ENCODE measurements at places on chromosomes 5 and 9.

GRCh38 chr9:80320480-80320879, 748.7 kb downstream of the TLE4 start:
- DNase-seq = no peak

GRCh38 chr5:80822640-80823039, 137.5 kb upstream of the RASGRF2 start:
- DNase-seq = no peak

DNA sequence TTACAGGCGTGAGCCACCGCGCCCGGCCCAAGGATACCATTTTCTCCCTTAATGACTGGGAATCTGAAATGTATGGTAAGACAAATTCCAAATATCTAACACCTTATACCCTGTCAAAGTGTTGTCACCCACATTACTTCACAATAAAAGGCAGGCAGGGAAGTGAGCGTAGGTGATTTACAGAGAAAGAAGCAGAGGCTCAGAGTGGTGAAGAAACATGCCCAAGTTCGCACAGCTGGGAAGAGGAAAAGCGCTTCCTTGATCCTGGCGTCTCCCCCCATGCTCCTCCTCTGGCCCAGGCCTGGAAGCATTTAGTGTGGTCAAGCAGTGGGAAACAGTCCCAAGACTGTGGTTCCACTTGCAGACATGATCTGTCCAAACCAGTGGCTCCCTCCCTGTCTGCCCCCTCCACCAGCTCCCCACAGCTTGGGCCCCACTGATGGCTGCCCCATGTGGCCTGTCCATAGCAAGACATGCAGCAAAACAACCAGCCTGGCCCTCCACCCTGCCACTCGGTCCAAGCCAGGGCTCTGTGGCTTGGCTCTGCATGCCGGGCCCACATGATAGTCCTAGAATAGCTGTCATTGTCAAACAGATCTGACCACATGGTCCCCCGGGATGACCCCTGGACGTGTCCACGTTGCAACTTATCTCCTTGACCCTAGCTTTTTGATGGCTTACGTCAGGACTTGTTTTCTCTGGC, 107.2 kb downstream of the TTLL11 start:
- DNase-seq = no peak

DNA sequence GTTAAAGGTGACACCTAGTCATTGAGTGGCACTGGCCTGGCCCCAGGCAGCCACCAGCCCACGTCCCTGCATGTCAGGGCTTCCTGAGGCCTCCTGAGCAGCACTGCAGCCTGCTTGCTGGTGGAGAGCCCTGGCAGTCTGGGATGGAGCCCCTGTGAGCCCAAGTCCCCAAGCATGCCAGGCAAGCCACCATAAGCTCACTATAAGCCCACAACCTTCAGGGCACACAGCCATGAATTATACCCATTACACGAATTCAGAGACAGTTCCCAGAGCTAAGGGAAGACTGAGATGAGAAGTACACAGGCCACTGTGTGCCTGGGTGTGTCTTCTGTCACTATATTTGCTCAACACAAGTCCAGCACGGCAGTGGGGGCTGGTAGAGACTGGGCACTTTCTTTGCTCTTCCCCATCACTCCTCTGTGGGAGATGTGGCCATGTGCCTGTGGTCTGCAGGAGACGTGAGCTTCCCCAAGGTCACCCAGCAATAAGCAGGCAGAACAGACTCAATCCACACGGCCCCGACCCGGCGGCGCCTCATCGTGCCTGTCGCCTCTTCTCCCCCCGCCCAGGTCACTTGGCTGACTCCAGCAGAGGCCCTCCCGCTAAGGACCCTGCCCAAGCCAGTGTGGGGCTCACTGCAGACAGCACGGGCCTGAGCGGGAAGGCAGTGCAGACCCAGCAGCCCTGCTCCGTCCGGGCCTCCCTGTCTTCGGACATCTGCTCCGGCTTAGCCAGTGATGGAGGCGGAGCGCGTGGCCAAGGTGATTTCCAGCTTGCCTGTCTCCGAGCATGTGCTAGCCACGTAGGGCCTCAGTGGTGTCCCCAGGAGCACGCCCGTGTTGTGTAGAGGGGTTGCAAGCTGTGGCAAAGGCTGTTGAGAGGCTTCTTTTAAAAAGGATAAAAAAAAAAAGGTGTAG, 114.8 kb downstream of the WNK2 start:
- no peak for DNase-seq

- no peak for DNase-seq
Observed at GRCh38 chr5:31573494-31574142, 41.5 kb downstream of the C5orf22 start.

DNA sequence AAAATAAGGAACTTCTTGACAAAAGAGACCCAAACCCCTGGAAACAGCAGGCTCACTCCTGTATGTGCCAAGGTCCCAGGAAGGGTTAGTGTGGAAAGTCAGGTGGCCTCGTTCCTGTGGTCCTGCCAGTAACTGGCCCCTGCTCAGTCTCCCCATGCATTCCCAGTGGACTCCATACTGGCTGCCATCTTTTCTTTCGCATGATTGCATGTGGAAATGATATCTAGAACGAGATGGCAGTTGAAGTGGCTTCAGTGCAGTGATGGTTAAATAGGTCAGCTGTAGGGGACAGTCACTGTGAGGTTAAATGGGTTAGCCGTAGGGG, 30.4 kb downstream of the AHRR start:
- DNase-seq = no peak

GRCh38 chr9:35232867-35233544, 71.2 kb downstream of the UNC13B start:
- DNase-seq = no peak

GRCh38 chr5:132176521-132176945, 51.1 kb downstream of the P4HA2 start:
- no peak for DNase-seq

DNA sequence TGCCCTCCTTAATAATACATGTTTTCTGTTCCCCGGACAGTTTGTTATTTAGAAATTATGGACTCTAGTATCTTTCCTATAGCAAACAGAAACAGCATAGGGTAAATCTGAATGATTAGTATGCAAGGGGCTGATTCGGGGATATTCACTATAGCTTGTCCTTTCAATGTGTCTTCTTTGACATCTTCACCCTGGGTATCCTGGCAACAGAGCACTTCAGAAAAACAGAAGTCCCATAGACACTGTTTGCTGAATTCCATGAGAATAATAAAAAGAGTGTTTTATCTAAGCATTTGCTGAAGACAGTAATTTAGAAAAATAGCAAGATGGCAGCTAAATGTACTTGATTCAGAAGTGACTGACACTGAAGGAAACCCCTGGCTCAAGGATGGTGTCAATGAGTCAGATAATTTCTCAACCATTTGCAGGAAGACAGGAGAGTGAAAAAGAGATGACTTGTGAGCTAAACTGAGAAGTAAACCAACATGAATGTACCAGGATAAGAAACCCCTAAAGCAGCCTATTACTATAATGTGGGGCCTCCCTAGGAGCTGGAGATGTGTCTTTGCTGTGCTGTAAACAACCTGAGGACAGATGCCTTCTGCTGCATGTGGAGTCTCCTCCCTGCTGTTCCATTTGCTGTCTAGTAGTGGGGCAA, 246.2 kb downstream of the MAN2A1 start:
- no peak for DNase-seq

- DNase-seq = no peak
Observed at GRCh38 chr5:89397096-89397495, 514.1 kb upstream of the MEF2C start.

- DNase-seq = no peak
Observed at GRCh38 chr5:109743770-109744212, 54.1 kb downstream of the MAN2A1 start.

DNA sequence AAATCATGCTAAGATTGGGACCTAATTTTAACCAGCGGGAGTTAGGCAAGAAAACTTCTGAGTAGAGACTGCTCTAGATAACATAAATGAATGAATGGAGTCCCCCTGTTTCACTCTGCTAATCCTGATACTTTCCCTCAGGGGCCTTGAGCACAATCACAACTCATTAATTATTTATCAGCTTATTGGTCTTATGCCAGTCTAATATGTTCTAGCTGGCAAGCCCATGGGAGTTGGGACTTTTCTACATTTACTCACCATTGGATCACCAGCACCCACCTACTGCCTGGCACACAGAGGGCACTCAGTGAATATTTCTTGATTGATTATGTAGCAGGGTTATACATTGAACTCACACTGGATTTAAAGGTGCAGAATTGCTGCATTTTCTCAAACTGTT, 13.5 kb upstream of the TMED7 start:
- no peak for DNase-seq

DNA sequence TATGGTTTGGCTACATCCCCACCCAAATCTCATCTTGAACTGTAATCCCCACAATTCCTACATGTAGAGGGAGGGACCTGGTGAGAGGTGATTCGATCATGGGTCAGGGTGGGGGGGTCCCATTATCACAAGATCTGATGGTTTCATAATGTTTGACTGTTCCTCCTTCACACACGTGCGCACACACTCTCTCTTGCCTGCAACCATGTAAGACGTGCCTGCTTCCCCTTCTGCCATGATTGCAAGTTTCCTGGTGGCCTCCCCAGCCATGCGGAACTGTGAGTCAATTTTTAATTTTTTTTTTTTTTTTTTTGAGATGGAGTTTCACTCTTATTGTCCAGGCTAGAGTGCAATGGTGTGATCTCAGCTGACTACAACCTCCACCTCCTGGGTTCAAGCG, 27.0 kb downstream of the FAM169A start:
- DNase-seq = no peak

- no peak for DNase-seq
Observed at GRCh38 chr5:173532689-173533250, 83.7 kb downstream of the BOD1 start.

GRCh38 chr9:103928442-103928841, 165.7 kb upstream of the SMC2 start:
- no peak for DNase-seq

DNA sequence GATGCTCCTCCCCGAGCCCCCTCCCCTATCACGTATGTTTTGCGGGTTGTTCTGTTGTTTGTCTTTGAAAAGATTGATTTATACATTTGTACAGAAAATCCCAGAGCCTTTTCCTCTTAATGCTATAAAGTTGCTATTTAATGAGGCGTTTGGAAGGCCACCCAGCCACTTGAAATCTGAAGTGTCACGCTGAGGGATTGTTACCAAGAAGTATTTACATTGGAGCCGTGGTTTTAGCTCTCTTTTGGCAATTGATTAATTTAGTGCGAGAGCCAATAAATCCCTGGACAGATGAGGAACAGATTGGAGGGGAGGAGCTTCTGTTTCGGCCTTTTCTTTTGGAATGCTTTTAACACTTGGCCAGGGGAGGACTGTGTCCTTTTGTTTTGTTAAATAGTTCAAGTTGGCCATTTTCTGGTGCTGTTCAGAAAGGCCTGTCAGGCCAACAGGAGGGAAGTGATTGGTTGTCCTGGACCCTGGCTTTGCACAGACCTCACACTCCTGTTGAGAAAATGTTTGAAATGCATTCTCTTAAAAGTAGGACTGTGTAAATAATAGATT, 250.2 kb downstream of the PDZD2 start:
- DNase-seq = no peak

DNA sequence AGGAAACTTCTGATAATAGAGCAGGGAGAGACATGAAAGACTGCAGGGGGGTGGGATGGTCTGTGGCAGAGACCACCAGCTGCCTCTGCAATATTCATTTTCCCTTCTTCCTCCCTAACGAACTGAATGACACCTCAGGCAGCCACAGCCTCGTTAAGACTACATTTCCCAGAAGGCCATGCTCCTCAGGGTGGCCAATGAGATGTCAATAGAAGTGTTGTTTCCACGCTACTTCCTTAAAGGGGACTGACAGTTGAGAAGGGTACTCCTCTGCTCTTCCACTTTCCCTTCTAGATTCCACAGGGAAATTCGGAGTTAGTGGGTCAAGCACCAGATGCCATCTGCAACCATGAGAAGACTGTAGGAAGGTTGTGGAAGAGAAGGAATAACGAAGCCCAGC, 52.0 kb upstream of the DAPK1 start:
- DNase-seq = peak; percentile 3

DNA sequence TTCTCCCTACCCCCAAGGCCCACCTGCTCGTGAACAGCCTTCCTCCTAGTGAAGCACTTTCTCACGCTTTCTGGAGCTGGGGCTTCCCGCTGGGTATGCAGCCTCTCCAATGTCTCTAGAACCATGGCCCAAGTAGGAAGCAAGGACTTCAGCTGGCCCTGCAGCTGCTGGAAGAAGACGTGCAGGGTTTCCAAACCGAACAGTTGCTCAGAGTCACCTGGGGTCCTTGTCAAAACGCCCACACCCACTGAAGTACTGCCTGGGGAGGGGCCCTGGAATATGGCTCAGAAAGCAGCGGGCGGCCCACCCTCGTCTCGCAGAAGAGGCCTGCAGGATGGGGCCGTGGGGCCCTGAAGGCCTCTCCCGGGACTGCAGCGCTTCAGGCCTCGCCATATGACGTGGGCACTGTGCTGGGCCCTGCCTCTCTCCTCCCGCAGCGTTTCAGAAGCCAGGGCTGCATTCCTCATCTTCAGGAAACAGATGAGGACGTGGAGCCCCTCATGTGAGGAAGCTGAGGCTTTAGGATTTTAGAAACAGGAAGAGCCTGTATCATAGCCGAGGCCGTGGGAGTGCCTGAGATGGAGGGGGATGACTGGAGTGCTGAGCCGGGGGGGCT, 116.0 kb upstream of the LMX1B start:
- DNase-seq = no peak

- no peak for DNase-seq
Observed at GRCh38 chr9:124202447-124202971, 55.2 kb upstream of the NEK6 start.

- no peak for DNase-seq
Observed at GRCh38 chr5:180792287-180792964, 10.2 kb downstream of the MGAT1 start.

GRCh38 chr9:125913551-125913950, 166.4 kb downstream of the PBX3 start:
- no peak for DNase-seq

GRCh38 chr5:2258861-2259260, 376.1 kb upstream of the IRX4 start:
- DNase-seq = no peak

DNA sequence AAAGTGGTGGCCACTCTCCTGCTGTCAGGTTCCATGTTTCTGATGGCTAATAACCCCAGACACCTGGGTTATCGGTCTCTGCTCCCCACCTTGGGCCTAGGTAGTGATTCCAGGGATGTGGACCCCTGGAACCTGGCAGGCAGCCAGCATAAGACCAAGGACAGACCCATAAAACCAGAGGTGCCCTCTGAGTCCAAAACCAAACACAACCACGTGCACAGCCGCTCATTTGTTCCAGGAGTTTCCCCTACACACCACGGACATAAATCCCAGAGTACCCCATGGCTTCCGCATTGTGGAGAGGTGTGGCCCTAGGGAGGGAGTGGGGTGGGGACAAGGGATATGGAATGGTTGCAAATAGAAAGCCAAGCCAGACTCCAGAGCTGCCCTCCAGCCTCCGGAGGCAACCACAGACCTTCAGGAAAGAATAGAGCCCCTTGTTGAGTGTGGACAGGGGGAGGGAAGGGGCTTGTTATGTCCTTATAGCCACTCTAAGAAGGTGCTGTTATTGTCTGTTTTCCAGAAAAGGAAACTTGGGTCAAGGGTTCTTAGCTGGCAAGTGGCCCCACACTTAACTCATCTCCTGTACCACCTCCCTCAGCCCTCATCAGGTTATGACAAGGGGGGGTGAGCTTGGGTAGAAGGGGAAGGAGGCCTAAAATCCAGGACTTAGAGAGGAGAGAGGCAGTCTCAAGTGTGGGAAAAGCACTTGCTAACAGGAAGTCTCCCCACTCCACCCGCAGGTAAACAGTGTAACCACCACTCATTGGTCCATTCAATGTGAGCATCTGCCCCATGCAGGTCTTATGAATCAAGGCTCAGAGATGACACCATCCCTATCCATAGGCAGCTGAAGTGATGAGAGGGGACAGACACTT, 23.6 kb upstream of the CYSTM1 start:
- DNase-seq = no peak

Data from T follicular helper cell (primary cell).